Naive B cell (primary cell): ENCODE measurements at places on chromosomes 5 and 9.

DNA sequence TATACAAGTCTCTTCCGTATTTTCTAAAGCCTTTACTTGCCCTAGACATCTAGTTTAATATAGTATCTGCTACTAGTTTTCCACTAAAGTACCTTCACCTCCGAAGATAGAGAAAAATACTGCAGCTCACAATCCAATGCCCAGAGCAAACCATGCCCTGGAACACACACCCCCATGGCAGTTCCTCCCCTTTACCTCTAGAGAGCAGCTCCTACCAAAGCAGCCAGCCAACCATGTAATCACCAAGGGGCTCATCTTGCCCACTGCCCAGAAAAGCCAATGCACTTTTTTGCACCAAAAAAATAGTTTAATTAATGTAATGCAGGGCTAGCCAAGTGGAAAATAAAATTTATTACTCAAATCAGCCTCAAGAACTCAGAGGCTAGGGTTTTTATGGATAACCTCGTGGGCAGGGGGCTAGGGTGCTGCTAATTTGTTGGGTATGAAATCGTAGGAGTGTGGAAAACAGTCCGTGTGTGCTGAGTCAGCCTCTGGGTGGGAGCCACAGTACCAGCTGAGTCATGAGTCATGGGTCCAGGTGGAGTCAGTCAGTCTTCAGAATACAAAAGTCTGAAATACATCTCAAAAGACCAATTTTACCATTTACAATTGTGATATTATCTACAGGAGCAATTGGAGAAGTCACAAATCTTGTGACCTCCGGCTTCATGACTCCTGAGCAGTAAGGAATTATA lies 120.1 kb upstream of the ACO1 start:
- peaks cover 3% of the 10 kb centered on the region for H3K36me3 ChIP-seq
- H3K27ac ChIP-seq: no peak overlapping the region
- no peak for DNase-seq
- no peak overlapping the region for H3K4me3 ChIP-seq

DNA sequence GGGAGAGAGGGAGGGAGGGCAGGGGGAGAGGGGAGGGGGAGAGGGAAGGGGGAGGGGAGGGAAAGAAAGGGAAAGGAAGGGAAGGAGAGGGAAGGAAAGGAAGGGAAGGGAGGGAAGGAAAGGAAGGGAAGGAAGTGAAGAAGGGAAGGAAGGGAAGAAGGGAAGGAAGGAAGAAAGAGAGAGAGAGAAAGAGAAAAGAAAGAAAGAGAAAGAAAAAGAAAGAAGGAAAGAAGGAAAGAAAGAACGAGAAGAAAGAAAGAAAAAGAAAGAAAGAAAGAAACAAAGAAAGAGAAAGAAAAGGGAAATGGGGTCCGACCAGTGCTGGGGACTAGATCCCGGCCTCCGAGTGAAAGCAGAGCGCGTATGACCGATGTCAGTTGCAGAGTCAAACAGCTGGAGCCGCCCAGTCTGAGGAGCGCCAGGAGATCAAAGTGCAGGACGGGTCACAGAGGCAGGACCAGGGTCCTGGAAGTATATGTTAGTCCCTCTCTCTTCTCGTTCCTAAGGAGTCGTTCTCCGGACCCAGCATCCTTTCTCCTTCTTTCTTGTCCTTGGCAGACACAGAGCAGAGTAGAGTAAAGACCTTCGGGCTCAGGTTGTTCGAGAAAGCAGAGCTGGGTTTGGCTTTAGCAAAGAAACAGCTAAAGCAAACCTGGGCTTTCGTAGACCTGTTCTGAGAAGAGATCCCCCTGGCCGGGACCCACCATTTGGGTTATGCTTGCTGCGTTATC lies 305.4 kb upstream of the MSX2 start:
- H3K27me3 ChIP-seq: peaks cover 32% of the 10 kb centered on the region
- no peak overlapping the region for H3K27ac ChIP-seq
- no peaks in the 10 kb centered on the region for H3K36me3 ChIP-seq
- no peak for DNase-seq
- no peak overlapping the region for H3K4me3 ChIP-seq
- peaks cover 17% of the 10 kb centered on the region for H3K4me1 ChIP-seq

- H3K27me3 ChIP-seq: peaks cover under 1% of the 10 kb centered on the region
- H3K36me3 ChIP-seq: no peaks in the 10 kb centered on the region
- no peaks in the 10 kb centered on the region for H3K4me1 ChIP-seq
- DNase-seq: no peak
- no peak overlapping the region for H3K4me3 ChIP-seq
Measured at GRCh38 chr5:31364881-31365636, 166.8 kb downstream of the DROSHA start.

GRCh38 chr5:60377826-60378225 lies 322.1 kb downstream of the DEPDC1B start:
- DNase-seq: no peak
- H3K4me3 ChIP-seq: no peak overlapping the region
- H3K4me1 ChIP-seq: peaks cover 4% of the 10 kb centered on the region
- no peak overlapping the region for H3K27ac ChIP-seq

- peak overlapping the region; percentile 100 for H3K27ac ChIP-seq
- H3K27me3 ChIP-seq: no peaks in the 10 kb centered on the region
- peaks cover 52% of the 10 kb centered on the region for H3K36me3 ChIP-seq
Measured at GRCh38 chr9:137759117-137759516, 118.5 kb upstream of the CACNA1B start.

GRCh38 chr9:123678038-123678877 lies 251.7 kb downstream of the DENND1A start:
- peaks cover 4% of the 10 kb centered on the region for H3K36me3 ChIP-seq
- H3K4me3 ChIP-seq: no peak overlapping the region
- no peaks in the 10 kb centered on the region for H3K27me3 ChIP-seq
- peak overlapping the region; percentile 13 for H3K27ac ChIP-seq
- DNase-seq: no peak
- H3K4me1 ChIP-seq: peaks cover 30% of the 10 kb centered on the region

- peak overlapping the region; percentile 16 for H3K4me3 ChIP-seq
- peaks cover 52% of the 10 kb centered on the region for H3K4me1 ChIP-seq
- no peaks in the 10 kb centered on the region for H3K36me3 ChIP-seq
- peak overlapping the region; percentile 4 for H3K27ac ChIP-seq
- DNase-seq: peak; percentile 76
Measured at GRCh38 chr5:151164687-151165392, 7.3 kb upstream of the ANXA6 start.
